ENCODE measurements at places on chromosomes 4 and X.
A peak's percentile ranks its signal among the peaks of the same experiment; 100 is the strongest.

- no peak for DNase-seq
Observed at GRCh38 chr4:6408263-6408662, 64.2 kb downstream of the PPP2R2C start.

- no peak for DNase-seq
Observed at GRCh38 chrX:155819525-155819924, 61.6 kb upstream of the VAMP7 start.

DNA sequence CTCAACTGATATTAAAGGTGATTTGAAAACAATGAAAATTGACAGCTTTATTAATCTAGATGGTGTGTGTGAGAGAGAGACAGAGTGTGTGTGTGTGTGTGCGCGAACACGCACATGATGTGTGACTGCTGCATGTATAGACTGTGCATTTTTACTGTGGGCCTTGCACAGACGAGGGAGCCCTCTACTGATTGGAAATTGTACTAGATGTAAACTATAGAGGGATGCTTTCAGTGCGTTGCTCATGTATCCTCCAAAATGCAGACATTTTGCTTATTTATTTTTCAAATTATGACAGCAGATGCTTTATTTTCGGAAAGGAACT lies 168.4 kb upstream of the GK2 start:
- peak; percentile 59 for DNase-seq

- no peak for DNase-seq
Observed at GRCh38 chr4:126572264-126572663, 1060.5 kb upstream of the INTU start.

- no peak for DNase-seq
Observed at GRCh38 chr4:116636917-116637316, 448.5 kb downstream of the TRAM1L1 start.

DNA sequence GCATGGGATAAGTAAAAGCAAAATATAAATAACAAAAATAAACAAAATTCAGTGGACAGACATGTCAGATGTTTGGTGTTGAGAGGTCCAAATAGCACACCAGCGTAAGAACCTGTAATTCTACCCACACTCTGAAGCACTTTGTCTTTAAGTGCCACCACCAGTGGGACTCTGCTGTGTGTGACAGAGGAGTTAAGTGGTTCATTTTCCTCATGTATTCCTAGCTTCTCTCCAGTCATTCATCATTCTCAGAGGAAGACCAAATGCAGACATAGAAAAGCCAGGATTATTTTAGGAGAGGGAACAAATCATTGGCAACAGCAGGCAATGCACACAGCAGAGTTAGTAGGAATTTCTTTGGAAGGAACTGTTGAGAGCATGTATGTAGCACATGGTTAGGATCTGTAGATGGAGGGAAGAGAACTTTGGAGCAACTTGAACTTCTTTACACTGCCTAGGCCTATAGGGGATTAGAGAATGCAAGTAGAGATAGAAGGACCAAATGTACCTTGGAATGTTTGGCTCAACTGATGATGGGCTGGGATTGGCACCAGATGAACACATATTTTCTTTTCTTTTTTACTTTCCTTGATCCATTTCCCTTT lies 43.0 kb upstream of the ARHGAP24 start:
- no peak for DNase-seq

- peak; percentile 40 for DNase-seq
Observed at GRCh38 chr4:145279122-145279960, 99.0 kb upstream of the OTUD4 start.

GRCh38 chr4:32400870-32401269 lies 1680.7 kb downstream of the PCDH7 start:
- no peak for DNase-seq

- DNase-seq = no peak
Observed at GRCh38 chr4:102612824-102613366, 111.7 kb downstream of the NFKB1 start.

GRCh38 chrX:100662796-100663195 lies 18.8 kb downstream of the SRPX2 start:
- no peak for DNase-seq
